HFFc6 (cell line): ENCODE measurements at places on chromosomes 11 and 22. TPM values are rescaled to one million over a fixed set of nuclear protein-coding genes. Genes with fewer than 3 reads are reported as not detected.

DNA sequence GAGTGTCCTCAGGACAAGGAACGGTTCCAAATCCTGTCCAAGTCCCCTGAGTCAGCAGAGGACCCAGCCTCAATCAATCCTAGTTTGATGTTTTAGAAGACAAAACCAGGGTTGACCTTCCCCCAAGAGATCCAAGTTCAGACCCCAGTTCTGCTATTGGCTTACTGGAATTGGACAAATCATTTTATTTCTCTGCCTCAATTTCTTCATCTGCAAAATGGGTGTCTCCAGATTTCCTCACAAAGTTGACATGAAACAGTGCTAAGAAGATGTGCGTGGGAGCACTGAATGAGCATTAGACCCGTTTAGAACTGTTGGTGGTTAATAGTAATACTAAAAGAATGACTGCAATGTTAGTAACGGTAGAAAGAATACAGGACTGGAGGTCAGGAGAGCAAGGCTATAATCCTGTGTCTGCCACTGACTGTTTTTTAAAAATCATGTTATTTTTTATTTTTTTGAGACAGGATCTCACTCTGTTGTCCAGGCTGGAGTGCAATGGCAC lies 32.8 kb upstream of the SCUBE1 start:
- DNase-seq, result peak; percentile 39

FAM180B gene
- total RNA-seq, result not detected in 3 replicates

BLID gene
- total RNA-seq, result 1.1 to 1.6 TPM (median 1.2 TPM) in 3 replicates

KLHL35 gene
- total RNA-seq, result not detected in 3 replicates
